ENCODE measurements at places on chromosomes 11 and 22.

DNA sequence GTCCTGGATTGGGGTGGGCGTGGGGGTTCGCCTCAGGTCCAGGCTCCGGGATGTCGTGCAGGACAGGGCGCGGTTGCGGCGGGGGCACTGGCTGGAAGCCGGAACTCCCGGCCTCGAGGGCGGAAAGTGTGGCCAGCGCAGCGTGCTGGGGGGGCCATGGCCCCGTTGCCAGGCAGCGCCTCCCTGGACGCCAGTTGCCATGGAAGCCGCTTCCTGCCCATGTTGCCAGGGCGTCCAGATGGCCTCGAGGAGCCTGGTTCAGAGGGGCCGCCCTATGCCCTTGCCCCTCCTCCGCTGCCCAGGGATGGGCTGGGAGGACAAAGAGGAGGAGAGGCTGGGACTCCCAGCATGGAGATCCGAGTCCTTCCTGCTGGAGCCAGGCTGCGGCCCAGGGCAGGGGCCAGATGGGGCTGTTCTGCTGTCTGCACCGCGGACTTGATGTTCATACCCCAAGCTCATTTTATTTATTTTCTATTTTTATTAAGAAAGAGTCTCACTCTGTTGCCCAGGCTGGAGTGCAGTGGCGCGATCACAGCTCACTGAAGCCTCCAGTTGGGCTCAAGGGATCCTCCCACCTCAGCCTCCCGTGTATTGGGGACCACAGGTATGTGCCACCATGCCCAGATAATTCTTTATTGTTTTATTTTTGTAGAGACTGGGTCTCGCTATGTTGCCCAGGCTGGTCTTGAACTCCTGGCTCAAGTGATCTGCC, 4.6 kb upstream of the CCDC188 start:
- DNase-seq: peak; percentile 65

DNA sequence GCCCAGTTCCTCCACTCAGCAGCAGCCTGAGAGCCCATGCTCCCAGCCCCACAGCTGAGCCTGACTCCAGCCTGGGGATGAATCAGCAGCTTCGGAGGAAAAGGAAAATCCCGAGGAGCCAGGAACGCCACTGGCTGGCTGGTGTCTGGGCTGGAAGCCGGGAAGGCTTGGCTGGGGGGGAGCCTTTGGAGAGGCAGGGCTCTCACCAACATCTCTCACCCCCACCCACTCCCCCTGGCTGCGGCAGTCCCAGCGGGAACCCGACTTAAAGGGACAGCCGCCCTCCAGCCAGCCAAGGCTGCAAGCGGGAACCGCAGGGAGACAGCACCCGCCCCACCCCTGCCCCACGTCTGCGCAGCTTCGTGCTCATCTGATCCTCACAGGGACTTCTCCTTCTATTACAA, 28.4 kb downstream of the KIAA0930 start:
- peak; percentile 97 for DNase-seq

DNA sequence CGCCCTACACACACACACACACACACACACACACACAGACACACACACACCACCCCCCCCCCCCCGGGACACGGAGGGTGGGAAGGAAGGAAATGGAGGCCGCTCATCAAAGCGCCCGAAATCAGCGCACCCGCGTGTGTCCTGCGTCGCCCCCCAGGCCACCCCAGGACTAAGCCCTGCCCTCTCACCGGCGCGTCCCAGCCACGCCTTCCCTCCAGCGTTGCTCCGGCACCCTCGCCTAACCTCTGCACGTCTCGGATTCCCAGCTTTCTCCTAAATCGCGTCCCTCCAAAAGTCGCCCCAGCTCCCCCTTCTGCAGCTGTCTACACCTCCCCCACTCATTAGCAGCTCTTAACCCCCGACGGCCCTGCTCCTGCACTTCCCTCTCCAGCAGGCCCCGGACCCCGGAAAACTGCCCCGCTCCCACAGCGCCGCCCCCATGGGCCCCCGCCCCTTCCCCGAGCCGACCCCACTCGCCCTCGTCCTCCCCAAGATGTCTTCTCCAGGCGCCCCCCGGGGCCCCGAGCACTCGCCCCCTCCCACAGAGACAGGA, 557 bp downstream of the PACSIN2 start:
- DNase-seq: no peak

DNA sequence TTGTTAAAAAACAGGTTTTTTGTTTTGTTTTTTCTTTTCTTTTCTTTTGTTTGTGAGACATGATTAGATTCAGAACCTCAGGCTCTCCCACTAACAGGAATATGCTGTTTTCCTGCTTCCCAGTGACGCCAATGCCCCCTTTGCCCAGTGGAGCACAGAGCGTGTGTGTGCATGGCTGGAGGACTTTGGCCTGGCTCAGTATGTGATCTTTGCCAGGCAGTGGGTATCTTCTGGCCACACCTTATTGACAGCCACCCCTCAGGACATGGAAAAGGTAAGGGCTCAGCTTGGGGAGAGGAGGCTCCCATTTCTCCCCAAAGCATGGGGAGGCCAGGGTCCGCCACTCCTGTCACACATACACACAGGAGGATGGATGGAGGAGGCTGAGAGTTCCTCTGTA, 25.0 kb downstream of the CYB5R2 start:
- no peak for DNase-seq

- no peak for DNase-seq
Observed at GRCh38 chr11:74030723-74031676, 22.1 kb upstream of the UCP3 start.

DNA sequence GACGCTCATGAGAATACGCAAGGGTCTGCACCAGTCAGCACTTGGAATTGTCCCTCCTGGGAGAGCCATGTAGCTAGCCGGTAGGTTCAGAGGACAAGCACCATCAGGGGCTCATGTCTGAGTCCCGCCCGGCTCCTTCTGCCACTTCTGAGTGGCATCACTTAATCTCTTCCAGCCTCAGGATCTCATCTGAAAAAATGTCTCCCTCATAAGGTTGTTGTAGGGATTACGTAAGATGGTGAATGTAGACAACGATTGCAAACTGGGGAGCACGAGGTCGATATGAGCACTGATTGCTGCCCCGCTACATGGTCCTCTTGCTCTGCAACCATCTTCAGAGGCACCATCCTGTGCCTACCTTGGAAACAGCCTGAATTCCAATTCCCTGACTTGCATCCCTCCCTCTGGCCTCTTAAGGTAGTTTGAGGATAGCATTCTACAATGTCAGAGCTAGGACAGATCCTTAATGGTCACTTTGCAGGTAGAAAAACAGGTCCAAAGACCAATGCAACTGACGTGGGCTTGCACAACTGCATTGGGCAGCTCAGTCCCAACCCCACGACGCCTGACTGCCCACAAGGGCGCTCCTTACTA, 115.8 kb upstream of the TMEM45B start:
- DNase-seq: no peak

DNA sequence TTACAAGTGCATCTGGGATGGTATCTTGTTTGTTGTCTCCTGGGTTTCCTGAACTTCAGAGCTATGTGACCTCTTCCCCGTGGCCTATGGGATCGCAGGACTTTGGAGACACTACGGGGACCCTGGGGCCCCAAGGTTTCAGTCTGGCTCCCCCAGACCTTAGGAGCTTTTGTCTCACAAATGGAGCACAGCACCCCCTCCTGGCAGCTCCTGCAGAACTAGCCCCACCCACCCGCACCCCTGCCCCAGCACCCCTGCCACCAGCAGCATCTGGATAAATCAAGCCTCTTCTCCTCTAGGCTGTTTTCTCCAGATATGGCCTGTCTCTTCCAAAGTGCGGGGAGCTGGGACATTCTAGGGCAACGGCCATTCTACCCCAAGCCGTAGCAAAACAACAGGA, 10.4 kb downstream of the RCOR2 start:
- no peak for DNase-seq

DNA sequence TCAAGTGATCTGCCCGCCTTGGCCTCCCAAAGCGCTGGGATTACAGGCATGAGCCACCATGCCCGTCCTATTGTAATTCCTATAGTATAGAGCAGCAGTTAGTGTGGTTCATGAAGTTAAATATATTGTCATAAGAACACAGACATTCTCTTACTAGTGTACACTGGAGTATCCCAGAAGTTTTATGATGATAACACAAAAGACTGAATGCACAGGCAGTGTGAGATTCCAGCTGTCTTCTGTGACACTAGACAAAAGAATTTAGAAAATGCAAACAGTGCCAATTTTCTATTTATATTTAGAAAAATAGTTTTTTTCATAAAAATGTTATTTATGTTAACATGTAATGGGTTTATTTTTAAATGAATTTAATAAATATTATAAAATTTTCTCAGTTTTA, 39.4 kb upstream of the RBX1 start:
- DNase-seq: no peak

DNA sequence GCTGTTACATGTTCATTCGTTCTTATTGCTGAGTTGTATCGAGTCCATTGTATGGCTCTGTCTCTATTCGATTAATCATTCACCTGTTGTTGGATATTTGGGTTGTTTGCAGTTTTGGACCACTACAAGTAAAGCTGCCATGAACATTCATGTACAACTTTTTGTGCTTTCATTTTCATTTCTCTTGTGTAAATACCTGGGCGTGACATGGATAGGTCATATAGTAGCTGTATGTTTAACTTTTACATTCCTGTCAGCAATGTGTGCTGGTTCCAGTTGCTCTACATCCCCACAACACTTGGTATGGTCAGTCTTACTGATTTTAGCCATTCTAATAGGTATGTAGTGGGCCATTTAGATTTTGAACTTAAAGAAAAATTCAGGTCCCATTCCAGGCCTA, 194.2 kb upstream of the PLET1 start:
- no peak for DNase-seq

- no peak for DNase-seq
Observed at GRCh38 chr11:12123273-12123672, 12.9 kb downstream of the MICAL2 start.

GRCh38 chr22:45254388-45254787, 13.7 kb upstream of the KIAA0930 start:
- no peak for DNase-seq

DNA sequence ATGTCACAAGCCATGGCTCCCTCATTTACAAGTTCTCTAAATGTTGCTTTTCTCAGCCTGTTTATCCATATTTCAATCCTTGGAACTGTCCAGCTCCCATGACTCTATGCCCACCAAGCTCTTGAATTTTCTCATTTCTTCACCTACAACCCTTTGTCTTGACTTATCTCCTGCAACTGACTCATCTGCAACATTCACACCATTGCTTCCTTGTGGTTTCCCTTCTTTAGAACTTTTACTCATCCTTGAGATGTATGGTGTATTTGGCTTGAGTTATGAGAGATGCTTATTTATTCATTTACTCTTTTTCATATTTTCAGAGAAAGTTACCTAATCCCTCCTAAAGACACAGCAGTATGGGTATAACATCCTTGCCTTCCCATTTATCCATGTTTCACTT, 18.8 kb downstream of the TRIM34 start:
- no peak for DNase-seq

GRCh38 chr11:131458421-131458820, 88.0 kb downstream of the NTM start:
- no peak for DNase-seq

DNA sequence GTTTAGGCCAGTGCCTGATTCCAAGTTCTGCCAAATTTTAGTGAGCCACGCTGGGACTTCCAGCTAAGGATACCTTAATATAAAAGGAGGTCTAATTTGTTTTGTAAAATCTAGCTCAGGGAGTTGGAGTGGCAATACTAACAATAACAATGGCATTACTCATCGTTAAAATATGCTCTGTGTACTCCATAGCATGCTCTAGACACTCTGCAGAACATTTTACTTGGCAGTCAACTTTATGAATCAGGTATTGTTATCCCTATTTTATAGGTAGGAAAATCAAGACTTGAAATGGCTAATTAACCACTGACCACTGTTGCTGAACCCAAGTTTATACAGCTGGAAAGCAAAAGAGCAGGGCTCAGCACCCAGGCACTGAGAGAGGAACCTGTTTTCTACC, 485.0 kb upstream of the KIRREL3 start:
- no peak for DNase-seq

DNA sequence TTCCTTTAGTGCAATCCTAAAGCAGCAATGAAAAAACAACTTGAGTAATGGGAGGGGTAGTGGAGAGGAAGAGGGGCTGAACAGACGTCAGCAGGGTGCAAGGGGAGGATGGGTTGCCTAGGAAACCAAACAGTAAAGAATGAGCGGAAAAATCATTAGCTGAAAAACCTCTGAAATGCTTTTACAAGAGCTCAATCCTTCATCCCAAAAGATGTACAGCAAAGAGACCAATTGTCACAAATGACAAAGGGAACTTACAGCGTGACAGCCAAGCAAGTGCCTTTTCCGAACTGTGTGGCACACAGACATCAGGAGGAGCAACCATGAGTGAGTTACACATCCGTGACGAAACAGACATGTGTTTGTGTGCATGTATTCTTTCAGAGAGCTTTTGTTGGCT, 104.6 kb downstream of the SIK3 start:
- no peak for DNase-seq

GRCh38 chr11:90222459-90223247, at the start of gene CHORDC1:
Gene CHORDC1, minus strand, starts transcription at chr11:90223049. Its CDS starts 95 bp downstream, at chr11:90222954.
- peak; percentile 84 for DNase-seq

- DNase-seq: no peak
Observed at GRCh38 chr11:106644824-106645223, 373.5 kb downstream of the GUCY1A2 start.

GRCh38 chr11:16609769-16610168, 128.7 kb upstream of the C11orf58 start:
- DNase-seq: no peak

DNA sequence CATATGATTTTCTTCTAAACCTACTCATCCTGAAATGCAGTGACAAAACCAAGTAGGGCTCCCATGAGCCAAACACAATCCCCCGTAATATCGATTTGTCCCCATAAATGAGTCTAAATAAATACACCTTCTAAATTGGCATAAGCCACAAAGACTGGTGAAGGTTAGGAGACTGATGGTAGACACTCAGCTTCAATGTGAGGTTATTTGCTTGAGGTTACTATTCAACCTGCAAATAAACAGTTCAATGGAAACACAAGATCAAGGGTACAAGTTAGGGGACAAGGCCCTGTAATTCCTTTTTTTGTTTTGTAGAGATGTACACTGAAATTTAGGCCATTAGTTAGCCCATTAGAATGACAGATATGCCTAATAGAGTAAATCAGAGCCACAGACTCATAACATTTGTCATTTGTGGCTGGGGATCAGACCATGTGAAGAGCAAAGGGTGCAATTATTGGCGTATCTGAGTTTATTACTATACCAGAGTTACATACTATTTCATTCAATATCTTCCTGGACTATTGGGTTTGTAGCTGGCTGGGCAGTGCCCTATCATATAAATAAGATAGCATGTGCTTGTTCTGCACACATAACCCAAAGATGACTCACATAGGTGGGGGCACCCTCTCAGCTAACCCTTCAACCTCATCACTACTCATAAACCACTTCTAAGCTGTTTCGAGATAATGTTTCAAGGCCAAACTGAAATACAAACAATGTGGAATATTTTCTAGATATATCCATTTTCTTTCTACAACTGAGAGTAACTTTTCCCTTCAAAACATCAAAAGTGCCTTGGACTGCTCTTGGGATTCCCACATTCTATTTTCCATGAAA, 695.3 kb downstream of the KCNA4 start:
- no peak for DNase-seq

DNA sequence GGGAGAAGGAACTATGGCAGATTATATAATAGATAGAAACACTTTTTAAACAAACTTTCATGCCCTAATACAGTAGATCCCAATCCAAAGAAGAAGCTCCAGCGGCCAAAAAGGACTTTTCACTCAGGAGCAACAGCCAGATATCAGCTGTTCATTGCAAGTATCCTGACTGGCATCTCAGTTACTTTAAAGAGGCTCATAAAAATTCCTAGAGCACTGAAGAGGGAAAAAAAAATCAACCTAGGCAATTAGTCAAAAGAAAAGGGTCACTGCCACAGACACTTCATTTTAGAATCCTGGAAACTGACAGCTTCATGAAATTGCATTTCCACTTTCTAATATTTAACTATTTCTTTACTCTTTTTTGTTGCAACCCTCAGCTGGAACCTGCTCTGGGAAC, 170.6 kb upstream of the SOX6 start:
- no peak for DNase-seq

Measured in dorsolateral prefrontal cortex (tissue), 122 donors.